NCI-H1092 treated with DMSO at 0.1 percent for 48 hours (cell line): ENCODE measurements at places on chromosomes 6 and 20.

- no peak for DNase-seq
These were observed 161.7 kb downstream of the ERMARD start for GRCh38 chr6:169913096-169913638.

GRCh38 chr20:1995531-1996310, 1.9 kb upstream of the PDYN start:
- DNase-seq: no peak

DNA sequence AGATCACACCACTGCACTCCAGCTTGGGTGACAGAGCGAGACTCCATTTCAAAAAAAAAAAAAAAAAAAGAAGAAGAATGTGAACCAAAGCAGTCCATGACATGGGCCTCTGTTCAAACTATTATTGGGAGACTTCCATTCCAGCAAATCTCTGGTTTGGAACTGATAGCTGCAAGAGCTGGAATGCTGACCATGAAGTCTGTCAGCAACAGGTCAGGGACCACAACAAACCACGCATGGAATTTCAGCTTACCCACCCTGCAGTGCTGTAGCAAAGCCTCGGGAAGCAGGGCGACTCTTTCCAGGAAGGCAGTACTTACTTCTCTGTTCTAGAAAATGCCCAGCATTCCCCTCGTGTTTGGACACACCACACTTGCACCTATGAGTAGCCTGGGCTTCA, 34.1 kb upstream of the TBC1D7 start:
- no peak for DNase-seq

GRCh38 chr20:18628330-18628920, 40.6 kb downstream of the DTD1 start:
- DNase-seq: peak; percentile 7

DNA sequence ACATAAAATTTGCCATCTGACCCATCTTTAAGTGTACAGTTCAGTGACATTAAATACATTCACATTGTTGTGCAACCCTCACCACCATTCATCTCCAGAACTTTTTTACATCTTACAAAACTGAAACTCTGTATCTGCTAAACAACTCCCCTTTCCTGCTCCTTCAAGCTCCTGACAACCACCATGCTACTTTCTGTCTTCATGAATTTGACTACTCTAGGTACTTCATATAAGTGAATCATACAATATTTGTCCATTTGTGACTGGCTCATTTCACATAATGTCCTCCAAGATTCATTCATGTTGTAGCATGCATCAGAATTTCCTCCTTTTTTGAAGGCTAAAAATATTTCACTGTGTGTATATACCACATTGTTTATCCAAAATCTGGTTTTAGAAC, 86.9 kb upstream of the SMLR1 start:
- no peak for DNase-seq

DNA sequence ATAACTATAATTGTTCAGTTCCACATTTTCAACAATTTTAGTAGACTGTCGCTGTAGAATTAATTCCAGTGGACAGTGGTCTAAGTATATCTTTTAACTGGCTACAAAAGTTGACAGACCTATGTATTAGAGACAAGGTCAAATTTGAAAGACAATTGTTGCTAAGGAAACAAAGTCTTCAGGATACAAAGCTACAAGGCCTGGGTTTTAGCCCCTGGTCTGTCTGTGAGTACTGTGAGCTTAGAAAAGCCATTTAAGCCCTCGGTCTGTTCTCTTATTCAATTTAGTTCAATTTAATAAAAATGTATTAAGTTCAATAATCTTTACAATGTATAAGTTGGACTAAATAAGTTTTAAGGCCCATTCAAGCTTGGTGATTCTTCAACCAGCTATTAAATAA, 352.5 kb downstream of the HDGFL1 start:
- no peak for DNase-seq

GRCh38 chr6:131638013-131638412, 911 bp downstream of the ENPP3 start:
- DNase-seq: no peak
